Esophagus muscularis mucosa (tissue), 4 donors: ENCODE measurements at places on chromosomes 1 and 21.

DNA sequence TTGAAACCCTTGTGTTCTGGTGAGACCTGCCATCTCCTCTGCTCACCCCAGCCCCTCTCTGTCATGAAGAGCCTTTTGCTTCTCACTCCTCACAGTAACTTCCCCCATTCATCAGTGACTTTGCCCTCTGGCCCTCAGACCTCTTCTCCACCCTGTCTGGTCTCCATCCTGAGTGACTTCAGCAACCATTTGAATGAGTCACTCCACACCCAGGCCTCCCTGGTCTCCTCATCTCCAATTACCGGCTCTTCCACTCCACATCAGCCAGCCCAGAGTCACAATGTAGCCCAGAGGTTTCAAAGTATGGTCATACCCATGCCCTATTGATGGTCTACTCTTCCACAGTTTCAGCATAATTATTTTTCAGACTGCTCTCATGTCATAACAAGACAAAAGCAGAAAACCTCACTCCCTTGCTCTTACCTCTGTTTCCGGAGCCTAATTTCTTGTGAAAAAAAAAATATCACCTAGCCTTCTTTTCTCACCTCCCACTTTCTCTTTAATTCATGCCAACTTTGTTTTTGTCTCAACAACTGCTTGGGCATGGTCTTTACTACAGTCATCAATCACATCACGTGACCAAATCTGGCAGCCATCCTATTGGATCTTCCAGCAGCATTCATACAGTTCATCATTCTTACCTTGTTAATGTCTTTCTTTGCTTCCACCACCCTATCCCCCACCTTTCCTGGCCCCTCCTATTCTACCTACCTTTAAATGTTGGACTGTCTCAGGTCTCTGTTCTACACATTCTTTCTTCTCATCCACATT, 35.6 kb upstream of the NEK7 start:
- DNase-seq, result no peak

DNA sequence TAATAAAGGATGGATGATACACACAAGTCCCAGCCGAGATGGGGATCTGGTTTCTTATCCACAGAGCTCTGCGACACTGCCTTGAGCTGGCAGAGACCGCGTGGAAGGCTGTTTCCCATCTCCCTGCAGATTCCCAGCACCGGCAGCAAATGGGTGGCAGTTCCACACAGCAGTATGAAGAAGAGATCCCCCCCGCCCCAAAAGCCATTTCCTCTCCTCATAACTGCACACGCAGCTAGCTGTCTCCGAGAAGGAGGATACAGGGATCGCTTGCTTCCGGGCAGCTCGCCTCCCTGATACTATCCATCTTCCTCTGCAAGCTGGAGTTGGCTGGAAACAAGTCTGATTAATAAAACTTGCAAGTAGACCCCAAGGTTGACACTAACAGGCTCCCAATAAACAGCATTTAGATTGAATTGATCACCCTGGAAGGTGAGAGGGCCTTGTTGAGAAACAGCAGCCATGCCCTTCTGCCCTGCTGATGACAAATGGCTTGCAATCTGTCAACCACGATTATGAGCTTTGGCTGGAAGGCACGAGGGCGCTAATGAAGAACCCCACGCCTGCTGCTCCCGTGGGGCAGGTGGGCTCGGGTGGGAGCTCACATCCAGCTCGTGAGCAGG, 642.3 kb downstream of the AJAP1 start:
- no peak for DNase-seq

DNA sequence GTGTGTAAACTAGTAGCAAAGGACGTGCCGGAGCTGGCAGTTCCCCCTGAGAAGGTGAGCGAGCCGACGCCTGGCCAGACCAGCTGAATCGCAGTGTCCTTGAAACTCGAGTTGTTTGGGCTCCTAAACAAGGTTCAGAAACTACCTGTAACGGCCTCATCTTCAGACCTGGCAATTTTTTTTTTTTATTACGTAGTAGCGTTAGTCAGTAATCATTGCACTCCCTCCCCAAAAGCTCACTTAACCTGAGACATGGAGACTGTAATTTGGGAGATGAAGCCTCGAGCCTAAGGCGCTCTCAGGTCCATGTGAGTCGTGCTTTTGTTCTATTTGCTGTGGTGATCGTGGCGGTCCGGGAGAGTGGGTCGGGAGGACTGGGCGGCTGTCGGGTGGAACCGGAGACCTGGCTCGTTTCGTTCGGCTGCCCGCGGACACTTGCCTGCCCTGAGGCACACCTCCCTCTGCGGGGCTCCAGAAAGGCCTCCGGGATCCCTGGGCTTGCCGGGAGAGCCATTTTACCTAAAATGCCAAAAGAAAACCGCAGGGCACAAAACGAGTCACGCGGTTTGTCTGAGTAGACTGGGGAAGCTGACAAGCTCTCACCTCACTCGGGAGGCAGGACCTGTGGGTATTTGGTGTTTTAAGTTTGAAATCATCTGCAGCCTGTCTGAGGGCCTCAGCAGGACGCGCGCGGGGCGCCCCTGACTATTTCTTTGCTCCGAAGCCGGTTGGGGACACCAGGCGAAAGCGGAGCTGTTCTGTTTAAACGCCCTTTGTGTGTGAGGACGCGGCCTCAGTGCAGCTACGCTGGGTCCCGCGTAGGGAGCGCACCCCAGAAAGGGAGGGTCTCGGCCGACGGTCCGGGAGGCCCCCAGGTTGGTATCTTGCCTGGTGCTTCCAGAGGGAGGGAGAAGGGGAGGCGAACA, 722 bp downstream of the LHX8 start:
- DNase-seq, result no peak

- no peak for DNase-seq
Observed at GRCh38 chr1:225454733-225455132, 26.9 kb upstream of the LBR start.

DNA sequence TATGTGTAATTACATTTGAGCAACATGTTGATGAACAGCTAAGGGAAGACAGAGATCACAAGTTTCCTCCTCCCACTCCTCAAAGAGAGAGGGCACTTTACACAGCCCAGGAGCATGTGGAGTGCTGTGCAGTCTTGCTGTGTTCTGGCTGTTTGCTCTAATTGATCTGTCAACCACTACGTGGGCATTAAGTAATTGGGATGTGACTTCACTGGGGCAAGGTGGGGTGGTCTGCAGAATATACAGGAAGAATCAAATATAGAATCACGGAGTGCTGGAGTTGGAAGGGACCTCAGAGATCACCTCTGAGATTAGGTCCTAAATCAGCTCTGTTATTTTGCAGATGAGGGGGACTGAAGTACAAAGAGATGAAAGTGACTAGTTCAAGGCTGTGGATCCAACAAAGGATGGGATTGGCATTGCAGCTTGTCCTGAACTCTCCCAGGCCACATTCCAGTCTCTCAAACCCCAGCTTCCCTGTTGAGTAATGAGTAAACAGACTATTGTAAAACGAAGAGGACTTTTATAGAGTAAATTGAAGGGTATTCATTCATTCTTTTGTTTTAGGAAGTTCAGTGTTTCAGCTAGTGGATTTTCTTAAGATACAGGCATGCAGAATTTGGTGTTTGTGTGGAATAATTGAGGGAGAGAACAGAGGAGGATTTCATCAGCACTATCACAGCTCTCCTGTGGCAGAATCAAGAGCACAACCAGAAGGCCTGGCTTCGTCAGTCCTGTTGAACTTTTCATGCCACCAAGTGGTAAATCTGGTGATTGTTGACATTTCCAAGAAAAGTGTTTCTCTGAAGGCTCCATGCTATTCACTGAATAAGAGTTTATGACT, 22.4 kb downstream of the NOS1AP start:
- no peak for DNase-seq

DNA sequence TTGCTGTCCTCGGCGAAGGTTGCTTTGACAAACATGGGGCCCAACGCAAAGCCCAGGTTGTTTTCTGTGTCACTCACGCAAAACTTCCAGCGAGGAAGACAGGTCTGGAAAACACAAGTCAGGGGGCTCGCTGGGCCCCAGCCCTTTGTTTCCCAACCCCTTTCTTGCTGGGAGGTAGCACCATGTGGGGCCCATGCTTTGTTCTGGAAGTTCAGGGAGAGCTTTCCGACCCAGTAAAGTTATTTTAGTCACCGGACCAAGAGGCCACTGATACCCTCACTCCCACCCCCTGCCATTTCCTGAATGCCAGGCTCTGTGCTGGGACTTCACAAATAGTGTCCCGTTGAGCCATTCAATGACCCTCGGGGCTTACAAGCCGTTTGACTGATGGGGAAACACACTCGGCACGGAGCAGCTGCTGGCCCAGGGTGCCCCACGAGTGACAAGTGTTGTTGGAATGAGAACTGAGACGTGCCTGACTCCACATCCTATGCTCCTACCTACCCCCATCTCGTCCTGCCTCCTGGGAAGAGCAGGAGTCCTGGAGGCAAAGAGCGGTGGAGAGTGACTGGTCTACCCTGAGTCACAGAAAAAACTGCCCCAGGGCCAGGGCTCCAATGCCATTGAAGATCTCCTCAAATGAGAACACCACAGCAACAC, 52.0 kb downstream of the ECE1 start:
- DNase-seq, result no peak

DNA sequence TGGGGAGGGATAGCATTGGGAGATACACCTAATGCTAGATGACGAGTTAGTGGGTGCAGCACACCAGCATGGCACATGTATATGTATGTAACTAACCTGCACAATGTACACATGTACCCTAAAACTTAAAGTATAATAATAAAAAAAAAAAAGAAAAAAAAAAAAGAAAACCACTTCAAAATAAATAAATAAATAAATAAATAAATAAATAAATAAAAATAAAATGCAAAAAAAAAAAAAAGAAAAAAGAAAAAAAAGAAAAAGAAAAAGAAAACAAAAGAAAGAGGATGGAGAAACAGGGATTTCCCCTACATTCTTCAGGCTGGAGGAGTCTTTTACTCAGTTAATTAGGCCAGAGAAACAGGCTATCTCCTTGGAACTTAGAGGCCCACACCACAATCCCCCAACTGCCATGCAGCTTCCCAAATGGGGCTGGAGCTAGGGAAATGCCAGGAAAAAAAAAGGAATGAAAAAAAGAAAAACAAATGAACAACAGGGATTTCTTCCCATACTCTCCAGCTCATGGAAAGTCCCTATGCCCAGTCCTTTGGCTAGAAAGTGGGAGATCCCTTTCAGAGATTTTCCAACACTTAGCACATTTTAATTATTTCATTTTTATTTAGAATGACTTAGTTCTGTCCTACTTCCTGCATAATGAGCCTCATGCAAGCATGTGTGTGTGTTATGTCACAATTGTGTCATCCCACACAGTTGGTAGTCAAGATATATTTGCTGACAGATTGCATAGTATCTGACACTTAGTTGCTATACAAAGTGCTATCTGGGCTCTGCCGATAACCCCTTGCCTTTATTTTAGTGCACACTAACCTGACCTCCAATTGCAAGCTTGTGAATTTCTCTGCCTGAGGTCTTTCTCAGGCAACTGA, 486.4 kb downstream of the PLPP3 start:
- DNase-seq, result no peak

- no peak for DNase-seq
Observed at GRCh38 chr1:218424502-218424901, 79.4 kb downstream of the TGFB2 start.

DNA sequence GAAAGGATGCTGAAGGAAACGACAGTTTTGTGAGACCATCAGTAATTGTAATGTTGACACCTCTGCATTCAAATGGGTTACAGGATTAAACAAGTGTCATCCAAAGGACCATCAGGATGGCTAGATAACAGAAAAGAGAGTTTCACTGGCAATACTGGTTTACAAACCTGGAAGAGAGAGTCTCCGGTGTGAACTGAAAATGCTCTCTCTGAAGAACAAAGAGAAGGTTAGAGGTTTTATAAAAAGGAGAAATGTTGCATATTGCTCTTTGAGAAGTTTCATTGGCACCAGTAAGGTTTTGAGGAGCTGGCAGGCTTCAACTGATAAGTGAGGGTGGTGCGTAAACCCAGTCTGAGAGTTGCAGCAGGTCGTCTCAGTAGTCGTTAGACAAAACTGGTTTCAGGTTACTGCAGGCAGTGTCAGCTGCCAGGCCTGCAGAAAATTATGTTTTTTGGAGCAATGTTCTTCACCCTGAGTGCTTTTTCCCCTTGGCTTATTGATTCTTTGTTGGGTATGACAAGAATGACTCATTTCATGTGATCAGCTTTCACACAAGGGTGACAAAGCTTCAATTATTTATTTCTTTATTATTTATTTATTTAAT, 42.2 kb downstream of the KCNK1 start:
- DNase-seq, result no peak

DNA sequence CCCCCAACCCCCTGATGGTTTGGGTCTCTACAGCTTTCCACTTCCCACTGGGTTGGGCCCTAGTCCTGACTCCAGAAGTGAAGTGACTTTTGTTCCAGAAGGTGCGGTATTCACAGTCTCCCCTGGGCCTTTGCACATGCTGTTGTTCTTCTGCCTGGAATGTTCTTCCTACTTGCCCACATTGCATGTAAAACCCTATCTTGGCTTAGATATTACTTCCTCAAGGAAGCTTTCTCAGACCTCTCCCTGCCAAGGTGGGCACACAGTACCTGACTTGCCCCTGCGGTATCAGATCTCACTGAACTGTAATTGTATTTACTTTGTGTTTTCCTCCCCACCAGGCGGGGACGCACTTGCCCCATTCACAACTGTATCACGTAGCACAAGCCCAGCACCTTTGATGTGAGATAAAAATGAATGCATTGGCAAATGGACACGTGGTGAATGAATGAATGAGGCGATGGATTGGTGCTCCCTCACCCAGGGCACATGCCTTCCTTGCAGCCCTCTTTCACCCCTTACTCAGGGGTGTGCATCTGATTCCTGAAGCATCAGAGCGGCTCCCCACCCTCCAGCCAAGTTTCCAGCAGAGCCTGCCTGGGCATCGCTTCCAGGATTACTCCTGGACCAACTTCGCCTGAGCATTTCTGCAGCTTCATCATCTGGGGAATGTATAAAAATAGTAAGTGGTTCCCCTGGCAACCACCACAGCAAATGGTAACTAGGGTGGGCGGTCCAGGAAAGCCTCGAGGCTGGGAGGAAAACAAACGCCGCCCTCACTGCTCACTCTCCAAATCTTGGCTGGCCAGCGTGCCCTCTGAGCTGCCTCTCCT, 19.8 kb downstream of the NENF start:
- no peak for DNase-seq

DNA sequence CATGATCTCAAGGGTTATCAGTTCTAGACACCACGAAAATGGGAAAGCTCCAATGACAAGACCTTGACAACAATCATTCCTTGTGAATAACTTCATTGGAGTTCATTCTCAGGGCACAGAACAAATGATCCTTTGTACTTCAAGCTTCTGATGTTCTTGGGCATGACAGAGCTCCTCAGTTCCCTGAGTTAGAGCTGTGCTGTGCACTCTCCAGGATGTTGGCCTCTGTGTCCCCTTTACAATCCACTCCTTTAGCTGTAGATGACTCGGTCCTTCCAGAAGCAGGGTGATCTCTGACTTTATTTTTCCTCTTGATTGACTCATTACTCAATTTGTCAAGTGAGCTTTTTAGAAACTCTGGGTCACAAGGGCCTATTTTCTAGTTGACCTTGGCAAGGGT, 3.9 kb upstream of the FAM78B start:
- DNase-seq, result no peak

GRCh38 chr1:31521761-31522555, 54.4 kb upstream of the TINAGL1 start:
- DNase-seq, result no peak

- peak; percentile 83 for DNase-seq
Observed at GRCh38 chr1:212920896-212921295, 29.4 kb upstream of the VASH2 start.

- no peak for DNase-seq
Observed at GRCh38 chr1:36284061-36284460, 22.1 kb upstream of the SH3D21 start.

GRCh38 chr1:172670791-172671190, 11.9 kb downstream of the FASLG start:
- DNase-seq, result no peak
